ENCODE measurements at places on chromosomes 12 and 14. TPM values are rescaled to one million over a fixed set of nuclear protein-coding genes. Genes with fewer than 3 reads are reported as not detected.

DNA sequence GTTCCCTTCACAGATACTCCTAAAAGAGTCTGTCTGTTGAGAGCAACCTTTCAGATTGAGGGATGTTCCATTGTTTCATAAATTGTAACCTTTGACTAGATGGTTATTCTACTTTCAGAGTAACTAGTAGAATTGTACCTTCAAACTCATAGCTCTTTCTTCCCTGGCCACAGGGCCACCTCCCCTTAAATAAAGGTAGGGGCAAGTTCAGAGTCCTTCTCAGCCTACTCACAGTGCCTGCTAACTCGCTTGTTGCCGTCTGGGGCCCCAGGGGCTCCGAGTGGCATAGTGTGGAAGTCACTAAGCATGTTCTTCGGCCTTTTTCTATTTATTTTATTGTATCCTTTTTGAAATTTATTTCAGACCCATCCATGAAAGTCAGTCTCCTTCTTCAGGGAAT is 250.4 kb downstream of the ALX1 start:
- H3K27ac ChIP-seq = no peak overlapping the region
- no peaks in the 10 kb centered on the region for H3K36me3 ChIP-seq
- H3K4me3 ChIP-seq = no peak overlapping the region
- no peak for DNase-seq
- no peaks in the 10 kb centered on the region for H3K4me1 ChIP-seq

Gene MAP1LC3B2
- not detected for total RNA-seq

Gene TEX52
- not detected for total RNA-seq

- no peak overlapping the region for H3K27ac ChIP-seq
- no peak overlapping the region for H3K4me3 ChIP-seq
- DNase-seq = no peak
- H3K27me3 ChIP-seq = no peaks in the 10 kb centered on the region
- no peaks in the 10 kb centered on the region for H3K36me3 ChIP-seq
- H3K4me1 ChIP-seq = peaks cover 3% of the 10 kb centered on the region
Measured at GRCh38 chr12:117076410-117077372, 22.5 kb downstream of the TESC start.

DNA sequence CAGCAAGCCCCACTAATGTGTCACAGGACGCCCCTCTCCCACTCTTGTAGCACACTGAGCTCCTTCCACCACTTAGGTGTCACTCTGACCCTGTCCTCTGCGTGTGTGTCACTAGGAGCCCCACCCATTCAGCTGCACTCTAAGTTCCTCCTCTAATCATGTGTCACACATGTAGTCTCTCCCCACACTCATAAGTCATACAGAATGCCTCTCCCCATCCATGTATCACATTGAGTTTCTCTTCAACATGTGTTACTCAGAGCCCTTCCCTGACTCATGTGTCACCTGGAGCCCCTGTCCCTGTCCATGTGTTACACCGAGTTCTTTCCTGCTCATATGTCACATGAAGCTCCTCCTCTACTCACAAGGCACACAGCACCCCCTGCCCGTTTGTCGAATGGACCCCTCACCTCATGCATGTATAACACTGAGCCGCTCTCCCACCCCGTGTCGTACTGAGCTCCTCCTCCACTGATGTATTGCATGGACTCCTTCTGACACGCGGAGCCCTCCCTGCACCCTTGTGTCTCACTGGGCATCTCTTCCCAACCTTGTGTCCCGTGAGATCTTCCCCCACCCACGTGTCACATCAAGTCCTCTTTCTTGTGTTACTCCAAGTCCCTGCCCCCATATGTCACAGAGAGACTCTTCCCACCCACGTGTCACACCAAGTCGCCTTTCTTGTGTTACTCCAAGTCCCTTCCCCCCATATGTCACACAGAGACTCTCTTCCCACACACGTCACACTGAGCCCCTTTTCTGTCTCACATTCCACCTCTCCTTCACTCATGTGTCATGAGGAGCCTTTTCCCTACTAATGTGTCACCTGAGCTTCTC is 31.0 kb downstream of the RTL1 start:
- no peaks in the 10 kb centered on the region for H3K36me3 ChIP-seq
- peak; percentile 25 for DNase-seq
- no peak overlapping the region for H3K27ac ChIP-seq

DNA sequence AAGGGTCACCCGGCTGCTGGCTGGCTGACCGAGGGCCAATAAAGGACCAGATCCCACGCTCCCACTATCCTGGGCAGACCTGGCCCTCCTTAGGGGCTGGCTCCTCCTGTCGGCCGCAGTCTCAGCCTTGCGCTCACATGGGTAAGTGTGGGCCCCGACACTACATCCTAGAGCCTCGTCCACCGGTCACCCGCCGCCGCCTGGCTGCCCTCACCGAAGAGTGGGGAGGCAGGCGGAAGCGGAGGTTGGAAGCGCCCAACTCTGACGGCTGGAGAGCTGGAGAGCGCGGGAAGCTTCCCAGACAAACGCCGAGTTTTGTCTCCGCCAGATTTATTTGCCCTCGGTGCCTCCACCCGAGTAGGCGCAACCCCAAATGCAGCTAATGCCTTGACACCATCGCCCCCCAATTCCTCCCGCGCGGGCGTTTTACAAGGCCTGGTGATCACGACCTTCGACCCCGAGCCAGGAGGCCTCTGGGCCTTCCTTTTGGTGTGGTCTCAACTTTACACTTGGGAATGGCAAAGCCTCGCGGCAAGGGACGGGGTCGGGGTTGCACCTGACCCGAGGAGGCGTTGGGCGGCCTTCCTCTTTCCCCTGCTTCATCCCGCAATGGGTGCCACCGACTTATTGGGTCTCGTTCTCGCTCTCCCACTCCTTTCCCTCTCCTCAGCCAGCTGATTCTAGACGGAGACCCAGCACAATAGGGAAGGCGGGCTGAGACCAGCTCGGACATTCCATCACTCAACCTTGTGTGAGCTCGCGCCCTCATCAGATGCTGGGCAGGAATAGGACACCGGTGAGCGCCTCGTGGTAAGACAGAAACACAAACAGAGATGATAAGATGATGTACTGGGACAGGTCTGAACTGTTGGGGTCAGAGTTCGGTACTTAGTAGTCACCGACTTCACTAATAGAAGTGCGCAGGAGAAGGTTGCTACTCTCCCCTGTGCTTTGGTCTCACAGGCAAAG is 78.3 kb upstream of the ANO4 start:
- H3K27ac ChIP-seq = no peak overlapping the region
- no peak overlapping the region for H3K4me3 ChIP-seq
- peaks cover 37% of the 10 kb centered on the region for H3K27me3 ChIP-seq
- H3K4me1 ChIP-seq = no peaks in the 10 kb centered on the region

- peaks cover 39% of the 10 kb centered on the region for H3K36me3 ChIP-seq
- no peaks in the 10 kb centered on the region for H3K27me3 ChIP-seq
- peaks cover 54% of the 10 kb centered on the region for H3K4me1 ChIP-seq
- H3K4me3 ChIP-seq = peak overlapping the region; percentile 91
- peak; percentile 27 for DNase-seq
Measured at GRCh38 chr12:56040963-56041551, 661 bp upstream of the RPS26 start.

Measured in activated CD4-positive, alpha-beta T cell treated with anti-CD3 and anti-CD28 coated beads for 36 hours (primary cell).